ENCODE measurements at places on chromosomes 12 and 14. TPM values are rescaled to one million over a fixed set of nuclear protein-coding genes. Genes with fewer than 3 reads are reported as not detected.

DNA sequence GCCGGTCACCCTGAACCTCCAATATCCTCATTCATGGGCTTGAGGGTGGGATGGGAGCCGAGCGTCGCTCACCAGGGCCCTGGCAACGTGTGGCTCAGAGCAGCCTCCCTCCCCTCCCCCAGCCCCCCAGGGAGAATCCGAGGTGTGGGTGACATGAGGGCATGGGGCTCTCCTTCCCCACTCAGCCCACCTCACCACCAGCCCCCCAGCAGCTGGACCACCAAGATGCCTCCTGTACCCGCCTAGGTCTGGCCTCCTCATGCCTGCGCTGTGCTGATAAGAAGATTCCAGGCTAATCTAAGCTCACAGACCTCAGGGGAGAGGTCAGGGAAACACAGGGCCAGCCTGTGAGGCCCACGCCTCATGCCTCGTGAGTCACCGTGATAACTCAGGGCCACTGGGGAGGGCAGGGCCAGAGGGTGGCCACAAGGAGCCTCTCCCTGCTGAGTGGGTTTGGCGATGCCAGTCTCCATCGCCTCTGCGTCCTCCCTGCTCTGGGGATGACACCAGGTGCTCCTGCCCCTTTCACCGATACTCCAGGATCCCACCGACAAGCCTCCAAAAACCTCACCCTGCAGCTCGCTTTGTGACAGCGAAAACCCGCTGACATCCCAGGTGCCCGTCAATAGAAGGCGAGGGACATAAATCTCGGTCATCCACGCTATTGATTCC is 56.9 kb downstream of the TESC start:
- H3K4me3 ChIP-seq = no peak overlapping the region
- H3K27me3 ChIP-seq = no peaks in the 10 kb centered on the region
- H3K36me3 ChIP-seq = no peaks in the 10 kb centered on the region
- no peak for DNase-seq
- H3K4me1 ChIP-seq = peaks cover 10% of the 10 kb centered on the region

DNA sequence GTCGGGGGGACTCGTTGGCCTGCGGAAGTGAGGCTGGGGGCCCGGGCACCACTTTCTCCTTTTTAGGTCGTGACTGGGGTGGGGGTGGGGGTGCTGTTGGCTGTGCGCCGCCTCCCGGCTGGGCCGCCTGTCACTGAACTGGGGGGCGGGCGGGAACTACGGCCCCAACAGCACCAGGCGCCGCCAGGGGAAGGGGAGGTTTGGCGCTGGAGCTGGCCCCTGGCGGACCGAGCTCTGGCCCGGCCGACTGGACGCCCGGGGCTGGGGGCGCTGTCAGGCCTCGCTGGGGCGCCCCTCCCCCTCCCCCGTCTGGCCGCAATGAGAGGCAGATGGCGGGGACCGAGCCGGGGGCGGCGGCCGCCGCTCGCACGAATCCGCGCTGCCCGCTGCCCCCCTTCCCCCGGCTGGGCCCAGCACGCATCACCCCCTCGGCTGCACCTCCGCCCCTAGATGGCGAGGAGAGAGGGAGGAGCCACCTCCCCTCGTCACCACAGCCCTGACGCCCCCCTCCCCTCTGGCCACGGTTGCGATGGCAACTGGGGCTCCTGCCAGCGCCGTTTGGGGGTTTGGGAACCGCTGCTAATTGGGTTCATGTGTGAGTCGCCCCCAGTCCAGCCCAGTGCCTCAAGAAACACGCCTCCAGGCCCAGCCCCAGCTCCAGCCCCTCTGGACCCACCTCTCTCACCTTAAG is 723 bp downstream of the NFATC4 start:
- DNase-seq = peak; percentile 44
- H3K4me3 ChIP-seq = peak overlapping the region; percentile 93
- no peaks in the 10 kb centered on the region for H3K36me3 ChIP-seq
- peaks cover 18% of the 10 kb centered on the region for H3K27me3 ChIP-seq

DNA sequence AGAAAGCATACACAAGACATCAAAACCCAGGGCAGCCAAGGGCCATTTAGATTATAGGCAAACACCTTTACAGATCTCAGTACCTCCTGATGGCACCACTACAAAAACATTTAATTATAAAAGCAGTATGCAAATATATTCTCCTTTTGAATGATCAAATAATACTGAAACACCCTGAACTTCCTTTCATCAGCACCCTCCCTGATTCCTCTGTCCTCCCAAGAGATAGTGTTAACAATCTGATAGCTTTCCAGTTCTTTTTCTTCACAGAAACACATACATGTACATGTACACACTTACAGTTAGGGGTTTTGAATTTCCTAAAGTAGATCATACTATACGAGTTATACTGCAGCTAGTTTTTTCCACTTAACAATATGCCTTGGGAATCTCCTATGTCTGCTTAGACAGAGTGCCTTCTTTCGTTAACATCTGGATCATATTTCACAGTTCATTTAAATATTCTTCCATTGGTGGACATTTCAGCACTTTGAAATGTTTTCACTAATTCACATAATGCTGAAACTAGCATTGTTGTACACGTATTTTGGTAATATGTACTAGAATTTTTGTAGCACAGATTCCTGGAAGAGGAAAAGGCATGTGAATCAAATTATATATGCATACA is 35.2 kb downstream of the TDG start:
- no peak overlapping the region for H3K27ac ChIP-seq
- no peak overlapping the region for H3K4me3 ChIP-seq
- no peaks in the 10 kb centered on the region for H3K4me1 ChIP-seq
- no peak for DNase-seq
- no peaks in the 10 kb centered on the region for H3K36me3 ChIP-seq

GRCh38 chr14:21066882-21067502 is 3.1 kb upstream of the ARHGEF40 start:
- H3K4me1 ChIP-seq = peaks cover 44% of the 10 kb centered on the region
- no peaks in the 10 kb centered on the region for H3K36me3 ChIP-seq
- no peak overlapping the region for H3K27ac ChIP-seq
- no peak for DNase-seq
- peak overlapping the region; percentile 28 for H3K4me3 ChIP-seq

DNA sequence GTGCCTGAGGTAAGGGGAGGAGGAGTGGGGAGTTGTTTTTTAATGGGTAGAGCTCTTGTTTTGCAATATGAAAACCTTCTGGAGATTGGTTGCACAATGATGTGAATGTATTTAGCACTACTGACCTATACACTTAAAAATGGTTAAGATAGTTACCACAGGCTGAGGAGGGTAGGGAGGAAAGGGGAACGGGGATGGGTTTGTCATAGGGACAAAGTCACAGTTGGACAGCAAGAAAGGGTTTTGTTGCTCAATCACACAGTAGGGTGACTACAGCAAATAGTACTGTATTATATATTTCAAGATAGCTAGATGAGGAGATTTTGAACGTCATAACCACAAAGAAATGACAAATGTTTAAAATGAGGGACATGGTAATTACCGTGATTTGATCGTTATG is 1562.4 kb downstream of the AACS start:
- H3K4me3 ChIP-seq = no peak overlapping the region
- H3K36me3 ChIP-seq = no peaks in the 10 kb centered on the region
- DNase-seq = no peak

DNA sequence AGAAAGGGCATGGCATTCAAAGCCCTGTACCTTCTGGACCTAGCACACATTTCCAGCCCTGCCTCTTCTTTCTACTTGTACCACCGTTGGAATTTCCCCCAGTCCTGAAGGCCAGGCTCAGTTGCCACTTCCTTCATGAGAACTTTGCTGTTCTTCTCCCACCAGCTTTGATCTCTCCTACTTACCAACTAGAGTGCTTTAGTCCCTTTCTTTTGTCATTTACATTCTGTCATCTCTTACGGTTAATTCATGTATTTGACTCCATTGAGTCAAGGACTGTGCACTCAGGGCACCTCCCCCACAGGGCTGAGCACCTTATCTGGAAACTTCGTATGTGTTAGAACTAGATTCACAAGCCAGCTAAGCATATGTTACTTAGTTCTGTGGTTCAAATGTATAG is 26.3 kb downstream of the BICDL1 start:
- H3K36me3 ChIP-seq = no peaks in the 10 kb centered on the region
- H3K27me3 ChIP-seq = no peaks in the 10 kb centered on the region
- DNase-seq = no peak
- H3K27ac ChIP-seq = no peak overlapping the region
- peaks cover 8% of the 10 kb centered on the region for H3K4me1 ChIP-seq

DNA sequence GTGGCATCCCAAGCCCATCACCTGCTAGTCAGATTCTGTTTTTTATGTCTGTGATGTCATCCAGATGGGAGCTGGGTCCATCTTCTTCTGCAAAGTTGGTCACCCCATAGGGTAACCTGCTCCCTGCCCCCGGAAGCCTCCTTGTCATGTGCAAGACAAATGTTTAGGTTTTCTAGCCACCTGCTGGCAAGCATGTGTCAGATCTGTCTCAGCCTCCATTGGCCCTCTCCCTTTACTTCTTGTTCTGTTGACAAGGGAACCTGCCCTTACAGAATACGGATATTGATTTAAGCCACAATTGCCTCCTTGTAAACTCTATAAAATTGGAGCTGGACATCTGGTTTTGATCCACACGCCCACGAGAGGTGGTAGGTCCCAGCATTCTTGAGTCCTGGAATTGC is 7.5 kb downstream of the NTF3 start:
- H3K4me1 ChIP-seq = peaks cover 3% of the 10 kb centered on the region
- no peak overlapping the region for H3K27ac ChIP-seq
- H3K27me3 ChIP-seq = peaks cover 38% of the 10 kb centered on the region
- no peak for DNase-seq
- no peak overlapping the region for H3K4me3 ChIP-seq
- H3K36me3 ChIP-seq = no peaks in the 10 kb centered on the region

DNA sequence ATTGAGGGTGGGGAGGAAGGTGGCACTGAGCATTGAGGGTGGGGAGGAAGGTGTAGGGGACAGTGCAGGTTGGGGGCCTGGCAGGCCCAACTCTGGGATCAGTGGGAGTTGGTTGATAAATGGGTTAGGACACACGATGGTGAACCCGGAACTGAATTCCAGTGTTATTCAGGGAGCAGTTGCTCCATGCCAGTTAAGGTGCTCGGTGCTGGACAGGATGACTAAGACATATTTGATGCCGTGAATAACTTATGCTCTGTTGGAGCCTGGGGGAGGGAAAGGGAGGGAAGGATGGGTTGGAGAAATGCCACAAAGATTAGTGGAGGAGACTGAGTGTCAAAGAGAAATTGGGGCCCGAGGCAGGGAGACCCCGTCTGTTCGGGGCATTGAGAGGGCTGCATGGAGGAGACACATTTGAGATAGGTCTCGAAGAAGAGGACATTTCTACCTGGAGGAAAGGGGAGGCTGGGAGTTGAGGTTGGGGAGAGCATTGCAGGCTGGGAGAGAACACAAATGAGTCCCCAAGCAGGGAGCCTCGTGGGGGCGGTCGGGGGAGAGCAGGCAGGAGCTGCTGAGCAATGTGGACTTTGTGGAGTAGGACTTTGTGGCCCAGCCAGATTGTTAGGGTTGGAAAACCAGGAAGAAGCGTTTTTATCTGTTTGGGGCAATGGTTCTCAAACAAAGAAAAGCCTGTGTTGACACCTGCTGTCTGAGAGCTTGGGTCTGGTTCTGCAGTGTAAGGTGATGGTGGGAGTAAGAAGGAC is 65.3 kb downstream of the IQSEC3 start:
- no peak for DNase-seq
- no peaks in the 10 kb centered on the region for H3K27me3 ChIP-seq
- H3K36me3 ChIP-seq = no peaks in the 10 kb centered on the region
- H3K4me3 ChIP-seq = no peak overlapping the region
- no peak overlapping the region for H3K27ac ChIP-seq

DNA sequence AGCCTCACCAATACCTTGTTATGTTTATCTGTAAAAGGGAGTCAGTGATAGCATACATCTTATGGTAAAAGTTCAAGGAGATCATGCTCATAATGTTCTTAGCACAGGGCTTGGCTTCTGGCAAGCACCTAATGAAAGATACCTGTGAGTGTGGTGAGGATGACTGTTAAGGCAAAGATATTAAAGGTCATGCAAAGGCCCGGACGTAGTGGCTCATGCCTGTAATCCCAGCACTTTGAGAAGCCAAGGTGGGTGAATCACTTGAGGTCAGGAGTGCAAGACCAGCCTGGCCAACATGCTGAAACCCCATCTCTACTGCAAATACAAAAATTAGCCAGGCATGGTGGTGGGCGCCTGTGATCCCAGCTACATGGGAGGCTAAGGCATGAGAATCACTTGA is 425.9 kb upstream of the TBX3 start:
- H3K4me3 ChIP-seq = no peak overlapping the region
- no peaks in the 10 kb centered on the region for H3K4me1 ChIP-seq
- no peak for DNase-seq
- no peak overlapping the region for H3K27ac ChIP-seq
- no peaks in the 10 kb centered on the region for H3K36me3 ChIP-seq

- no peaks in the 10 kb centered on the region for H3K27me3 ChIP-seq
- no peak overlapping the region for H3K27ac ChIP-seq
- no peak overlapping the region for H3K4me3 ChIP-seq
- H3K36me3 ChIP-seq = no peaks in the 10 kb centered on the region
These were observed 6.4 kb downstream of the GUCY2C start for GRCh38 chr12:14689996-14690395.

- no peak overlapping the region for H3K27ac ChIP-seq
- no peaks in the 10 kb centered on the region for H3K36me3 ChIP-seq
- no peaks in the 10 kb centered on the region for H3K27me3 ChIP-seq
- H3K4me1 ChIP-seq = no peaks in the 10 kb centered on the region
- no peak overlapping the region for H3K4me3 ChIP-seq
- DNase-seq = no peak
These were observed 12.6 kb downstream of the CFL2 start for GRCh38 chr14:34701808-34702207.

DNA sequence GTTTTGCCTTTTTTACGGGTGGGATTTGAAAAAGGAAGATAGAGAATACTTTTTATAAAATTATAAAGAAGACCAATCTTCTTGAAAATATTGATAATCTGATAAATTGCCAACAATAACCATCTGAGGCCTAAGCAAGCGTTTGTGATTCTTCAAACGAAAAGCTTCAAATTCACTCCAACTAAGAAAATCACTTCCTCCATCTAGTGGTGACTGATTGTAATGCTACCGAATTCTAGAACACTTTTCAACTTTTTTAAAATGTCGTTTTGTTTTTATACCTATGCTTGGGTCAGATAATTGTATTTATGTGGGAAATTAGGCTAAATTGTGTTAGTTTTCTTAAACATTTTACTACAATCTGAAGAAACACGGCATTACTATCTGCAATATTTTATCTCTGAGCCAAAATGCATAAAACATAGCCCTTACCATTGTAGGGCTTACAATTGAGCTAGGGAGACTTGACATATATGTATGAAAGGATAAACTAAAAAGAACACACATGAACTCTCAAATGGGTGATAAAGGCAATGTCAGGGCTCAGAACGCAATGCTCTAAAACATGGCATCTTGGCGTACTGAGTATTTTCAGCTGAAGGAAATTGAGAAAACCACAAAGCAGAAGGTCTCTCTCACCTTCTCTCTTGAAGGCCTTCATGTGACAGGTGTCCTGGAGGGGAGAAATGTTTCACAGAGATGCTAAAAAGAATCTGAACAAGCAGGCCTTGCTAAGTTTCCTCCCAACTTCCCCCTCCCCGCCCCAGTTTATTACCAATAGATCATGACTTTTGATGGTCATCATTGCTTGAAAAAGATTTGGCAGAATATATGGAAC is 36.8 kb upstream of the G2E3 start:
- H3K4me1 ChIP-seq = no peaks in the 10 kb centered on the region
- H3K4me3 ChIP-seq = no peak overlapping the region
- H3K27me3 ChIP-seq = no peaks in the 10 kb centered on the region
- no peak for DNase-seq
- H3K27ac ChIP-seq = no peak overlapping the region

KRT77 gene
- total RNA-seq = not detected

ATL1 gene
- 15.9 TPM for total RNA-seq

TGFB3 gene
- total RNA-seq = 5.5 TPM

KCNJ8 gene
- 4.6 TPM for total RNA-seq

TSPAN11 gene
- total RNA-seq = 21.4 TPM

ARHGAP9 gene
- 0.56 TPM for total RNA-seq

PLXNC1 gene
- total RNA-seq = 5.8 TPM

Data from neural crest cell (in vitro differentiated cells).